ENCODE measurements at places on chromosomes 7 and 10.

GRCh38 chr10:73096041-73096448 is 621 bp downstream of the P4HA1 start:
- no peak for DNase-seq

DNA sequence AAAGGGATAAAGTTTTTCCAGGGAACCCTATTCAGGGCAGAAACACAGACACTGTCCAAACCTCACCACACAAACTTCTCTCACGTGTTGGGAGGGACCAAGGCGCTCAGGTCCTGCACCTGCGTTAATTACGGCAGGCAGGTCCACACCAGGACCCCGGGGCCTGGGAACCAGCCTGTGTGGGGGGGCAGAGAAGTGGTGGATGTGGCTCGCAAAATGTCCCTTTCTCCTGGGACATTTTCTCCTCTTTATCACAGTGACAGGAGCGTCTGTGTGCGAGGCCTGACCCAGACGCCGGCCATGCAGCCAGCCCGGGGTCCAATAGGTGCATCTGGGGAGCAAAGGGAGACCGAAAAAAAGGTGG is 73.4 kb upstream of the ZNF722 start:
- DNase-seq = no peak

- no peak for DNase-seq
Measured at GRCh38 chr7:148535217-148535616, 55.3 kb upstream of the C7orf33 start.

DNA sequence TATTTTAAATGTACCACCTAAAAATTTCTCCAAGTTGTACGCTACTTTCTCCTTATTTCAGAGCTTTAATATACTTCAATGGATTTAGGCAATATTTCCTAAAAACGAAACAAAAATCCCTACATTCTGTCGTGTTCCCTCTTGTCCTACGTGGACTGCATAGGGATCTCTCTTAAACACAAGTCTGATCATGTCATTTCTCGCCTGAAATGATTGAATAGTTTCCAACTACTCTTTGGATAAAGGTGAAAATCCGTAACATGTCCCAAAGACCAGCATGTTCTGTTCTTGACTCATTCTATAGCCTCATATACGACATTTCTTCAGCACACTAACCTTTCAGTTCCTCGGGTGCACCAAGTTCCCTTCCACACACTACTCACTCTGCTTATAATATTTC is 17.7 kb upstream of the TPK1 start:
- DNase-seq = no peak
